ENCODE measurements at places on chromosomes 4 and X. TPM values are rescaled to one million over a fixed set of nuclear protein-coding genes. Genes with fewer than 3 reads are reported as not detected.

GRCh38 chr4:53640576-53641453 lies 49.5 kb upstream of the LNX1 start:
- DNase-seq: no peak

- DNase-seq: no peak
Observed at GRCh38 chr4:152095701-152096070, 334.9 kb upstream of the GATB start.

TKTL1 gene
- total RNA-seq: 0.07 TPM

- DNase-seq: no peak
Observed at GRCh38 chr4:77110730-77111129, 34.9 kb upstream of the CCNI start.

NPNT gene
- total RNA-seq: 23.3 TPM

DNA sequence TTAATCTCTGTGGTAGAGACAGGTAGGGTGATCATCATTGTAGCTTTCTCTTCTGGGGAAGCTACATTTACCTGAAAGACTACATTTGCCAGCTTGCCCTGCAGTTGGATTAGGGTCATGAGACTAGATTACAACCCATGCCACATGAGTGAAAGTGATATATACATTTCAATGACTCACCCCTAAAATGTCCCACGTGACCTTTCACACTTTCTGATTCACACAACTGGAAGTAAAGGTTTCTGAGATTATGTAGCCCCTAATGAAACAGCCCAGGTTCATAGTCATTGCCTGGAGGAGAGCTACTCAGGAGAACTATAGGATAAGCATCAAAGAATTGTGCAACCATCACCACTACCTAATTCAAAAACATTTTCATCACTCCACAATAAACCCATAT lies 17.8 kb downstream of the PDCL2 start:
- no peak for DNase-seq
